ENCODE measurements at places on chromosomes 13 and 19. TPM values are rescaled to one million over a fixed set of nuclear protein-coding genes. Genes with fewer than 3 reads are reported as not detected.

Gene SHANK1
- 0.04 TPM for total RNA-seq

Gene CRX
- total RNA-seq, result not detected

Gene SLC17A7
- not detected for total RNA-seq

Gene SEMA6B
- not detected for total RNA-seq

Gene CEBPA
- 1.2 TPM for total RNA-seq

Gene ZIK1
- total RNA-seq, result 2.3 TPM

Gene MCEMP1
- not detected for total RNA-seq

Gene APOC4
- not detected for total RNA-seq

Gene FCAR
- total RNA-seq, result not detected

Gene FBXO46
- total RNA-seq, result 10.7 TPM

Gene WBP4
- 7.3 TPM for total RNA-seq

Gene PTGIR
- total RNA-seq, result 1.6 TPM

Gene RFPL4A
- total RNA-seq, result not detected

Gene C19orf85
- not detected for total RNA-seq

Gene ADM5
- total RNA-seq, result 4.1 TPM

Gene TNFSF9
- total RNA-seq, result 31.5 TPM

Gene GJA3
- 0.78 TPM for total RNA-seq

Gene LRRC25
- not detected for total RNA-seq

Gene IL12RB1
- not detected for total RNA-seq

Gene ACP5
- total RNA-seq, result 32.1 TPM

Gene ELAVL3
- 0.70 TPM for total RNA-seq

Gene PSMD8
- total RNA-seq, result 357 TPM

Gene AMH
- 1.3 TPM for total RNA-seq

Gene ZNF296
- 0.55 TPM for total RNA-seq

Gene CYP4F11
- 1.7 TPM for total RNA-seq

Gene ZNF564
- total RNA-seq, result 2.6 TPM

Gene CD209
- total RNA-seq, result not detected

Gene RASA3
- 4.1 TPM for total RNA-seq

Gene HSH2D
- total RNA-seq, result not detected

Gene FPR1
- total RNA-seq, result not detected

Gene KPTN
- total RNA-seq, result 2.9 TPM

Gene ZNF223
- total RNA-seq, result 4.3 TPM

Gene FFAR2
- total RNA-seq, result not detected

Gene LRFN3
- total RNA-seq, result 12.7 TPM

Gene NOTCH3
- 2.4 TPM for total RNA-seq

Gene LAIR1
- total RNA-seq, result not detected

Gene NTN5
- not detected for total RNA-seq

Gene SPACA4
- total RNA-seq, result not detected

Gene AMER2
- total RNA-seq, result not detected

Gene GSX1
- total RNA-seq, result not detected
